ENCODE measurements at places on chromosomes 5 and 9. TPM values are rescaled to one million over a fixed set of nuclear protein-coding genes. Genes with fewer than 3 reads are reported as not detected.

DNA sequence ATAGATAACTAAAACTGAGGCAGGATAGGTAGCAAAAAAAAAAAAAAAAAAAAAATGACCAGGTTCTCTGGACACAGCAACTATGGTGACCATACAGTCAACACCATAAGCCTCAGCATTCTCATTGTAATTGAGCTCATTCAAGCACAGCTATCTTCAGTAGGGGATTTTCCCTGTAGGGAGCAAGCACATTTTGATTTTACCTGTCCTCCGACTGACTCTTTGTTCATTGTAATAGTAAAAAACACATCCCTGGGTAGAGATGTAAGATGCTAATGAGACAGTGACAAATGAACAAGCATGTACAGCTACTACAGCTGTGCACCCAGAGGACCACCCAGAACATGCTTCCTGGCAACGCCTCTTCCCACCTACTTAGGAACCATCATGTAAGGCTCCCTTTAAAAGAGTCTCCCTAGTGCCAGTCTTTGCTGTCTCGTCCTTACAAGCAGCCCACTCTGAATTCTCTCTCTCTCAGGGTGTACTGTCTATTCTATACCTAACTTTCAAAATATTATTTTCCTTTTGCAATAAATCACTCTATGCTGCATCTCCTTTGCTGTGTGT is 65.0 kb upstream of the FBXW11 start:
- DNase-seq = no peak

DNA sequence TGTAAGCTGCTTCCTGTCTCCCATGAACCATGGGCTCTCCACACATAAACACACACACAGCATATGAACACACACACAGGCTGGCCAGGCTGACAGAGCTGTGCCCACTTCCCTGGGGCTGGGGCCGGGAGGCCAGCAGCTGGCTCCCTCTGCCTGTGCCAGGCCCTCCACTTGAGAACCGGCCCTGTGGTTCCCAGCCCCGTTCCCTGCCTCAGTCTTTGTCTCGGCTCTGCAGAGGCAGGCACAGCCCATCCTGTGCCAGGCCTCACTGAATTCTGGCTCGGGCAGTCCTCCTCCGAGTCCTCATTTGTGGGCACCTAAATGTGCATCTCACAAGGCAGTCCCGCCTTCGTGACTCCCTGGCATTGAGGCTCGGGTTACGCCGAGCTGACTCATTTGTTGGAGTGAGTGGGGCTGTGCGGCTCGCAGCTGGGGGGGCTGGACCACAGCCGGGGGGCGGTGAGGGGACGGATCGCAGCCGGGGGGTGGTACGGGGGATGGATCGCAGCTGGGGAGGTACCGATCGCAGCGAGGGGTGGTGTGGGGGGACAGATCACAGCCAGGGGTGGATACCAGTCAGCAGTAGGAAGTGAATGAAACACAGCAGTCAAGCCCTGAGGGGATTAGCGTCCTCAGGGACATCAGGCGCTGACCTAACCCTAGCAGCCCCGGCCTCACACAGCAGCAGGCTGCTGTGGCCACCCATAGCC is 72.3 kb downstream of the PSMB7 start:
- peak; percentile 96 for DNase-seq

DNA sequence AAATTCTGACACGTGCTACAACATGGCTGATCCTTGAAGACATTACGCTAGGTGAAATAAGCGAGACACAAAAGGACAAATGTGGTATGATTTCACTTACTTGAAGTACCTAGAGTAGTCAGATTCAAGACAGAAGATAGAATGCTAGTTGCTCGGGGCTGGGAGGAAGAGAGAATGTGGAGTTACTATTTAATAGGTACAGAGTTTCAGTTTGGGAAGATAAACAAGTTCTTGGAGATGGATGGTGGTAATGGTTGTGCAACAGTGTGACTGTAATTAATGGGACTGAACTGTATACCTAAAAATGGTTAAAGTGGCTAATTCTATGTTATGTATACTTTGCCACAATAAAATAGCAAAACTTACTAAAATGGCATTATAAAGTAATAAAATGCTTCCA is 34.4 kb downstream of the PAM start:
- DNase-seq = no peak

DNA sequence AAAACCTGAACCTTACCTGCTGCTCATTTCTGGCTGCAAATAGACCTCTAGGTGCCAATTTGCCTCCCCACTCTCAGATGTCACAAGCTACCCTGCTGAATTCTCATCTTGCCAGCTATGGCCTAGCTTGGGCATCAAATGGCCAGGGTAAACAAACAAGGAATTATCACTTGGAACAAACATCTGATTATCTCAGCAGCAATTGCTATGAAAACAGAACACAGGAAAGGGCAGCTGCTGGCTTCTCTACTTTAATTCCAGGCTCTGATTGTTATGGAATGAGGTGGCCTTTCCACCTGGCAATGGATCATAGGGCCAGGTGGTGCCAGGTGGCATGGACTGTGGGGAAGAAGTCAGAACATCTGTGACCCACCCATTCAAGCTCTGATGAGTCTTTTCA is 505.1 kb downstream of the TLR4 start:
- peak; percentile 16 for DNase-seq

DNA sequence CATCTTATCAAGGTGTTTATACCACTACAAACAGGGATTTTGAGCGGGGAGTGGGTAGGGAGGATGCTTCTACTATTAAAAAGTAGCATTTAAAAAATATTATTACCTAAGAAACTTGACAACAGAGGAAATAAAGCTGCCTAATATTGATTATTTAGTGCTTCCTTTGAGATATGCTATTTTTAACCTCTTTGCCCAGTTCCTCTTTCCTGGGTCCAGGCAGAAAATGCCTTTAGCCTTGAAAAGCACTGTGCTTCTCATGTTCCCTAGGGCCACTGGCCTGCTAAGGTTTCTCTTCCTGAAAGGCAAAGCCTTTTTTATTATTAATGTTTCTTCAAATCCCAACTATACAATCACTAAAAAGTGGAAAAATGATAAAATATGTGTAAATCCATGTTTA is 217.2 kb upstream of the HAPLN1 start:
- DNase-seq = no peak

GRCh38 chr9:73347720-73348119 is 196.1 kb downstream of the ANXA1 start:
- no peak for DNase-seq

- DNase-seq = no peak
Measured at GRCh38 chr5:71948206-71948605, 159.1 kb upstream of the MAP1B start.

SAXO1 gene
- not detected for total RNA-seq

MOB3B gene
- total RNA-seq = not detected

SMU1 gene
- 26.6 TPM for total RNA-seq

Measured in MG63 (cell line).